ENCODE measurements at places on chromosomes 16 and 17. TPM values are rescaled to one million over a fixed set of nuclear protein-coding genes. Genes with fewer than 3 reads are reported as not detected.

The VWA3A gene
- not detected for total RNA-seq

DNA sequence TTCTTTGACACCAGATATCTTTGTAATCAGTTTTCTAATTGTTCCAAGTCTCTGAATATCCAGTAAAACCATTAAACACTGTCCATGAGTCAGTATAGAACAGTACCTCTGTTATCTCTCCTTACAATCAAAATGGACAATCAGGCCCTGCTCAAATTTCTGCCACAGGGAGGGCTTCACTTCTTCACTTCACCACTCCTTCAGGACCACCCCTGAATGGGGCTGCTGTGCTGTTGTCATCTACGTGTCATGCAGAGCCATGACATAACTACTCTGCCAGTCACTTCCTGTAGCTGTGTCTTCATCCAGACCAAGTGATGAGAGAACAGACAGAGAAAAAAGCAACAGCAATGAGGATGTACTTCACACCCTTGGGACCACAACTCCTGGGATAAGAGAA, 116.9 kb downstream of the TANC2 start:
- H3K36me3 ChIP-seq: peaks cover 5% of the 10 kb centered on the region
- H3K27ac ChIP-seq: no peak overlapping the region
- H3K27me3 ChIP-seq: no peaks in the 10 kb centered on the region
- peaks cover 7% of the 10 kb centered on the region for H3K4me1 ChIP-seq
- H3K4me3 ChIP-seq: no peak overlapping the region

DNA sequence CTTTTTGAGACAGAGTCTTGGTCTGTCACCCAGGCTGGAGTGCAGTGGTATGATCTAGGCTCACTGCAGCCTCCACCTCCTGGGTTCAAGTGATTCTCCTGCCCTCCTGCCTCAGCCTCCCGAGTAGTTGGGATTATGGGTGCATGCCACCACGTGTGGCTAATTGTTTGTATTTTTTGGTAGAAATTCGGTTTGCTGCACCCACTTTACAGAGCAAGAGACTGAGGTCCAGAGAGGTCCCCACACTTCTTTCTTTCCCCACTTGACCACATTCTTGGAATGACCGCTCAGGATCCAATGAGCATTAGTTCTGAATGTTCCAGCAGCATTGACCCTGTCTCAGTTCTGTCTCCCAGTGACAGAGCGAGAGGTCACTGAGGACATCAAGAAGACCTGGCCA, 5.3 kb upstream of the SLC16A3 start:
- H3K27me3 ChIP-seq: no peaks in the 10 kb centered on the region
- peaks cover 2% of the 10 kb centered on the region for H3K36me3 ChIP-seq
- DNase-seq: no peak
- no peak overlapping the region for H3K4me3 ChIP-seq
- H3K4me1 ChIP-seq: peaks cover 2% of the 10 kb centered on the region

DNA sequence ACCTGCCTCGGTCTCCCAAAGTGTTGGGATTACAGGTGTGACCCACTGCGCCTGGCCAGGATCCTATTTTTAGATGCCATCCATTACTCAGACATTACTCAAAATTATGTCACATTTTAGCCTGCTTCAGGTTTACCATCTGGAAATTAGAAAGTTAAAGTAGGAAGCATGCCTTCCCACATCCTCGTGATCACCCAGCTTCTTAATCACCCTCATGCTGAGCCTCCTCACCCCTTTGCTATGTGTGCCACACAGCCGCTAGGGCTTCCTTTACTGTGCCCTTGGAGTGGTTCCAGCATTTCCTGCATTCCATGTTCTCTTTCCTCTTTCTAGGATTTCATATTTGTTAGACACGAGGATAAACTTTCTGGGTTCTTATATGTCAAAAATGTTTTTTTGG, 9.3 kb downstream of the ADORA2B start:
- DNase-seq: no peak
- no peak overlapping the region for H3K27ac ChIP-seq
- H3K4me1 ChIP-seq: peaks cover 27% of the 10 kb centered on the region
- H3K36me3 ChIP-seq: peaks cover 7% of the 10 kb centered on the region
- no peak overlapping the region for H3K4me3 ChIP-seq
